Breast epithelium (tissue), 4 donors: ENCODE measurements at places on chromosomes 4 and X. TPM values are rescaled to one million over a fixed set of nuclear protein-coding genes. Genes with fewer than 3 reads are reported as not detected.

The IL9R gene
- 0.33 TPM for total RNA-seq

The MGARP gene
- not detected for total RNA-seq

The FUNDC2 gene
- total RNA-seq: 81.0 TPM

The SASH3 gene
- 6.6 TPM for total RNA-seq

The GRIA3 gene
- total RNA-seq: 0.98 TPM

The BTK gene
- 19.7 TPM for total RNA-seq

The FGD1 gene
- total RNA-seq: 3.3 TPM
